ENCODE measurements at places on chromosomes 1 and 21. TPM values are rescaled to one million over a fixed set of nuclear protein-coding genes. Genes with fewer than 3 reads are reported as not detected.

- no peak for DNase-seq
These were observed 64.8 kb downstream of the TRIM33 start for GRCh38 chr1:114446198-114446597.

GRCh38 chr1:14228677-14229076 is 369.8 kb upstream of the KAZN start:
- no peak for DNase-seq

DNA sequence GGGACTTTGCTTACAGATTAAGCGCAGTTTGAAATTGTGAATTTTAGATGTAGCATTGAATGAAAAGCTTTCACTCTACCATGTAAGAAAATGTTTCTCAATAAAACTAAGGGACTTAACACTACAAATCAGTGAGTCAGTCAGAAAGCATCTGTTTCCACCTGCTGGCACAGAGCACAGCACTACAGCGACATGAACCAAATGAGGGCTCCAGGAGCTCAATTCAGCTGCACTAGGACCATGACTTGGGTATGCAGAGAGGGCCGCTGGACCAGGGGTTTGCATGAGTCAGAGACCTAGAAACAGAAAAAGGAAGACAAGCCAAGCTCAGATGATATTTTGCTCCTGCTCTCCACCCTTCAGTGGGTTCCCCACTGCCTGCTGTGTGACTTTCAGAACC is 5.2 kb downstream of the SUSD4 start:
- DNase-seq = no peak

AGMAT gene
- 35.3 TPM for polyA plus RNA-seq

SMCP gene
- polyA plus RNA-seq = not detected

- no peak for DNase-seq
These were observed 78.5 kb downstream of the HLCS start for GRCh38 chr21:36887963-36888362.

OMA1 gene
- polyA plus RNA-seq = 38.4 TPM
